ENCODE measurements at places on chromosomes 1 and 21.

GRCh38 chr1:227766015-227766634 is 30.9 kb downstream of the SNAP47 start:
- DNase-seq = peak; percentile 79

GRCh38 chr1:166511761-166512160 is 327.5 kb upstream of the POGK start:
- no peak for DNase-seq

DNA sequence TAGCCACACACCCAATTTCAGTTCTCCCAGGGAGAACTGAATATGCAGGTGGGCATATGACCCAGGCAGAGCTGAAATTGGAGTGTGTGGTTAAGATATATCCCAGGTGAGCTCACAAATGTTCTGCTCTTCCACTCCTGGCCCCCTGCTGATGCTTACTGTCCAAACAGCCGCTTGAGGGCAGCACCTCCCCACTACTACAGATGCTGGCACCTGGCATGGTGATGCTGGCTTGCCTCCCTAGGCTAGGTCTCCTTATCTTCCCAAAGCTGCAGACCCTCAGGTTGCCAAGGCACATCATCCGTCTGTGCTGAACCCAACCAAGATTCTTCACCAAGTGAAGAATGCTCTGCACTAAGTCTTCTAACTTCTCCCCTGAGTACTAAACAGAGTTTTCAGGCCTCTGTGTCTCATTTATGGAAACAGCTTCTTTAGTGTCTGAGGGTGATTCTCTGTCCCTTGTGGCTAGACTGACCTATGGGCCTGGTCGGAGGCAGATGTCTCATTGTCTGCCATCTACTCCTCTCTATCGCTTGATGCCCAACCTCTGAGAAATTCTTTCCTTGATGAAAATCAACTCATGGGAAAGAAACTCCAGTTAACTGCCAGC is 27.2 kb downstream of the XCL1 start:
- peak; percentile 41 for DNase-seq

DNA sequence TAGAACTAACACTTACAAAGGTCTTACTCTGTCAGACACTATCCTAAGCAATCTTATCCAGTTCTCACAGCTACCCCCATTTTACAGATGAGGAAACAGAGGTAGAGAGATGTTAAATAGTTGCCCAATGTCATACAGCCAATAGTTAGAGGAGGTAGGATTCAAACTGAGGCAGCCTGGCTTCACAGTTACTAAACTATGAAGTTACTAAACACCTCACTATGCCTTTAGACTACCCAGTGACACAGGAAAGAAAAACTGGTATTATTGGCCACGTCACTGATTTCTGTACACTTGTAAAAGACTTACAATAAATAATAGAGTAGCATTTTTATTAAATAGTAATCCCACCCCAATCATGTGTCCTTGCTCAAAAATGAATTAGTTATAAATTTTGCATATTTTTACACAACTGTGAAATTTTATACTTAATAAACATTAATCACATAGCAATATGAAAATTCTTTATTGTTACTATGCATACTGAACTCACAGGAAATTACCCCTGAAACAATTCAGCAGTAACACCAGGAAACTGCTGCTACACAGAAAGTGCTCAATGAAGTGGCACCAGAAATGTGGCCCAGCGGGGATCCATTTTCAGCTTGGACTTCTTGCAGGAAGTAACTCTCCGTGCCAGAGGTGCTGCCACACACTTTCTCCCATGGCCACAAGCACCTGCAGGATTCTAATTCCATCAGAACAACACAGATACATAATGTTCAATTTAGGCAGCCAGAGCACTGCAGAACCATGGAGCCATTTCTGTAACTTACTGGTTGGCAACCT is 69.4 kb downstream of the VAV3 start:
- DNase-seq = no peak

GRCh38 chr1:12338017-12338416 is 108.2 kb downstream of the VPS13D start:
- DNase-seq = no peak

DNA sequence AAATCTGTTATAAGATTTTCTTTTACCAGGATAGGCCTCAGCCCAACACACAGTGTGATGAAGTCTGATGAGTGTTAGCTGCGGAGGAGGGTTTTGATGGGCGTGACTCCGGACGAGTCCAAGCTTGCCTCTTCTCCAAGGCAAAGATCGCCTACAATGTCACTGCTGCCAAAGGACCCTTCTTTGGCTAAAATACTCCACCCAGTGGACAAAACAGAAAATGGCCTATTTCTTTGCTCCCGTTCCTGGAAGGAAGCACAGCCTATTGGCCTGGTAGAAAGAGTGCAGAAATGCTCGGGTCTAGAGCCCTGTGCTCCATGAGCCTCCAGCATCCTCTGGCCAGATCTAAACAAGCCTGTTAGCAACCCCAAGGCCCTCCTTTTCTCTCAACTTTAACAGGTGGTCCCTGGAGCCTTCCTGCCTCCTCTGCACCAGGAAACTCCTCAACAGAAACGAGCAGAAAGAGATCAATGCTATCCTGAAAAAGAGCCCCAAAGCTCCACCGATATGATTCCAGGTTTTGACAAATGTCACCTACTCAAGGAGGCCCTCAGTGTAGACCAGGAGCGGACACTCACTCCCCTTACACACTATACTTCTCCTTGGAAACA is 3.4 kb upstream of the CASQ2 start:
- DNase-seq = no peak

GRCh38 chr1:967466-968343 is 1.4 kb downstream of the PLEKHN1 start:
- no peak for DNase-seq

DNA sequence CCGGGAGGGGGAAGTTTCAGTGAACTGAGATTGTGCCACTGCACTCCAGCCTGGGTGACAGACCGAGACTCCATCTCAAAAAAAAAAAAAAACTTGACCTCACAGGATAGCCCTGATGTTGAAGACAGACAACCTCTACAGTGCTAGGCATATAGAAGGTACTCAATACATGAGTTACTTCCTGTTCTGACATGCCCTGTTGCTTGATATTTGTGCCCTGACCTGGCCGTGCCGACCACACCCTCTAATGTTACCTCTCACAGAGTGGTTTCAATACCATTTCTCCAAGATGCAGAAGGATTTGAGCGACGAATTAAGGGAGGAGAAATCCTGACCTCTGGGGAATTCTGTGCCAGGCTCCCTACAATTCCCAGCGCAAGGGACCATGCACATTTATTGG is 5.2 kb downstream of the PTAFR start:
- DNase-seq = no peak

Measured in activated T-helper 1 cell treated with anti-CD3 and anti-CD28 coated beads, Interleukin-12 subunit alpha, Interleukin-12 subunit beta, Interleukin-2, Interleukin-4 antibody, amounts not matched to agents 30 ng/mL and 10 ng/mL and 1 ng/mL, durations not matched to agents 14 hours and 24 hours and 36 hours (primary cell).